ENCODE measurements at places on chromosomes 2 and 18.

GRCh38 chr2:220365023-220365422 is 737.6 kb downstream of the SLC4A3 start:
- DNase-seq: no peak

GRCh38 chr2:215758691-215759090 is 254.7 kb downstream of the MREG start:
- DNase-seq: no peak

- no peak for DNase-seq
These were observed 3.4 kb downstream of the SERPINB2 start for GRCh38 chr18:63890950-63891304.

DNA sequence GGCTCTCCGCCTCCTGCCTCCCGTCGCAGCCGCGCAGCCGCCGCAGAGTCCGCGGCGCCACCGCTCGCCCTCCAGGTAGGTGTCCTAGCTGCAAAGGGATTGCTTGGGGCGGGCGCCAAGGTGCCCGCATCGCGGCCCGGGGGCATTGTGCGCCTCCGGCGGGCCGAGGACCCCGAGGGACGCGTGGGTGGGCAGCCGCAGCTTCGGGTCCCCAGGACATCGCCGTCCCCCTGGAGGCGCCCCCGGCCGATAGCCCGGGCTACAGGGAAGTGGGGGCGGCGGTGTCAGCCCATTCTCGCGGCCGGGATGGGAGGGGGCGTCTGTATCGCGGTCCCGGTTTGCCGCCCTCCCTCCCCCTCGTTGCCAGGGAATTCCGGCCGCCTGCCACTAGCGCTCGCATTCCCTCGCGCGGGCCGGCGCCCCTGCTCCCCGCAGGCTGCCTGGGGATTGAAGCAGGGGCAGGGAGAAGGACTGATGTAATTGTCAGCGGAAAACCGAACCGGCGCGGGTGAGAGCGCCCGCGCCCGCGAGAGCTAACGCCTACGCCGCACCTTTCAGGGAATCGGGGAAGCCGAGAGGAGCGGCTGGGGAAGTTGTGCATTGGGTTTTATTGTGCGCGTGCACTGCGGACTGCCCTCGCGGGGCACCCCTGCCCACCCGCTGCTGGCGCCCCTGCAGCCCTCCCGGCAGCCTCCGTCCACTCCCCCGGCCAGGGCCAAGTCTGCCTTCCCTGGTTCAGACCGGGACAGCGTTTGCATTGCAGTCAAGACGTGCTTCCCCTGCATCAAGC is 483 bp downstream of the OSBPL6 start:
- DNase-seq: no peak

DNA sequence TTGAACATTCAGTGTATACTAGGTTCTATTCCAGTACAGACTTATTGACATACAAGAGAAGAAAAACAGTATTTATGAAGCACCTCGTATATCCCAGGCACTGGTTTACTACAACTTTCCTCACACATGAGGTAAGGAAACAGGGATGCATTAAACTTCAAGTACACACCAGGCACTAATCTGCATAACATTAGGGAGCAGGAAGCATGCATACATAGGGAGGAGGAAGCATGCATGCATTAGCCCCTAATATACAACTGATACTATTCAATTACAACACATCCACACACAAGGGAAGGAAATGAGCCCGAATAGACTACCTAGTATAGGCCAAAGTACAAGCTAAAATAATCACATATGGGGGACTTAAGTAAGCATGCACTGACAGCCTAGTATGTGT is 525.3 kb downstream of the SUCLG1 start:
- no peak for DNase-seq

DNA sequence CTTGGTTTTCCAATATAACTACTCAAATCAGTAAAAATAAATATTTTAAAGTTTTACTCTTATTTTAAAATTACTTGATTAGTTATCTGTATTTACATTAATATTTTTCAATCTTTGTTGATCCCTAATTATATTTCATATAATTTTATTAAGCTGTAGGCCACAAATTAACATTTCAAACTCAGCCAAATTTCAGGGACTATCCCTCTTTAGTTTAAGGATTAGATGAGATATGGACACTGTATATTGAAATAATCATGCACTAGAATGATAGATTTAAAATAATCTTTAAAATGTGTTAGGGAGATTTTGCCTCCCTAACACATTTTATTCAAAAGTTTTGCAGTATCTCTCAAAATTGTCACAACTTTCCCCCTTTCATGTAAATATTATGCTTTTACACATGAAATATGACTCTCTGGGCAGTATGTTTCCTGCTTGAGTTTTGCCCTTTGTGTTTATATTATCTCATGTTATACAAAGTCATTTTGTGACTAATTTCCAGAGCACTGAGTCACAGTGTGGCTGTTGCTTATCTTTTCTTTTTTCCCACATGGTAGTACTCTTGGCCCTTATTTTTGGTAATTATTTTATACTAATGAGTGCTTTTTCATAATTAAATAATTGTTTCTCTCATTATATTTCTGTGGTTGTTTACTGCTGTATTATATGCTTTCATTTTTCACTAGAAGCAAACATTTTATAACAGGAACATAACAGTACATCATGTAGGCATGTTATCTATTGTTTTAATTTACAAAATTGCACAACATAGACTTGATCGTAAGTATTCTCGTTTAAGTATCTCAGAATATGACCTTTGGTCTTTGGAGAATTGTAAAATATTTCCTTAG is 1.2 kb downstream of the TFPI start:
- no peak for DNase-seq

GRCh38 chr2:73870084-73870483 is 22.7 kb upstream of the ACTG2 start:
- no peak for DNase-seq

DNA sequence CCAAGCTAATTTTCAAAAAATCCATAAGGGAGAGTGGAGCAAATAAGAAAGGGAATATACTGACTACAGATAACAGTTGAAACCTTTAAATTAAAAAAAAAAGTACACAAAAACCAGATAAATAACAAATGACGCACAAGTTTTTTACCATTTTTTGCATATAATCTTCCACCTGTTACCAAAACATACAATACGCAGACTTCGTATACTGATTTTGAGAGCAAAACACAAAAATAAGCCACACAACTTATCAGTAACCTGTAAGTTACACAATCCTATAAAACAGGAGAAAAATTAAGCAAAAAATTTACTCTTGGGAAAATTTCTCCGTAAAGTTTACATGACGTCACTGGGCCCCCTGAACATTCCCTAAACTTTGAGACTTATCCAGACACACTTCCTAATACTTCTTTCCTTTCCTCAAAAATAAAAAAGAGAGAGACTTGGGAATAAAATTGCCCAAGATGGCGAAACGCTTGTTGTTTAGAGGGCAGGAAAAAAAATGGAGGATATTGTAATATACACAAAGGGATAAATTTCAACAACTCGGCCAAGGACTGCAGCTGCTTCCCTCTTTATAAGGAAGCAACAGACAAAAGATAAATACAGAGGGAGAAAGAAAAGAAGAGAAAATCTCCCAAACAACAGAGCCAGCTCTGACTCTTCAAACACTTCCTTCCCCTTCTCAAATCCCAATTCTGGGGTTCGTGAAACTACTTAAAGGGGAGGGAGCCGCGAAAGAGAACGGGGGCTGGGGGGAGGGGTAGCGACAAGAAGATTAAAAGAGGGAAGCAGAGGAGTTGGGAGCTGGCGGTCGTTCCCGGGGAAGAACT is 1.6 kb downstream of the BAZ2B start:
- DNase-seq: no peak

GRCh38 chr18:42475157-42475556 is 520.1 kb downstream of the PIK3C3 start:
- no peak for DNase-seq

- DNase-seq: no peak
These were observed 34.2 kb upstream of the ACAA2 start for GRCh38 chr18:49847524-49847923.

DNA sequence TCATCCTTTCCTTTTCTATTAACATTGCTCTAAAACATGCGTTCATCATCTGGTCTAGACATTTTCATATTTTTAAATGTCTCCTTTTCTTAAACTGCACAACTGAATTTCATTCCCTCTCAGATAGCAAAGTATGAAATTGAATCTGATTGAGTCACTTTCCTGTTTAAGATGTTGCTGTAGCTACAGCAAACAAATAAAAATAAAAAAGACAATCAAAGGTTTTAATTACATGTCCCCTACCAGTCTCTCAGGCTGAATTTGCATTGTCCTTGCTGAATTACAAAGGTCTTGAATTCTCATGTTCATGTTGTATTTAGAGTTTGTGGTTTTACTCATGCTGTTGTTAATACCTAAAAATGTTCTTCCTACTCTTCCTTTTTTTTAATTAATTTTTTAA is 537.9 kb upstream of the LRATD1 start:
- no peak for DNase-seq

DNA sequence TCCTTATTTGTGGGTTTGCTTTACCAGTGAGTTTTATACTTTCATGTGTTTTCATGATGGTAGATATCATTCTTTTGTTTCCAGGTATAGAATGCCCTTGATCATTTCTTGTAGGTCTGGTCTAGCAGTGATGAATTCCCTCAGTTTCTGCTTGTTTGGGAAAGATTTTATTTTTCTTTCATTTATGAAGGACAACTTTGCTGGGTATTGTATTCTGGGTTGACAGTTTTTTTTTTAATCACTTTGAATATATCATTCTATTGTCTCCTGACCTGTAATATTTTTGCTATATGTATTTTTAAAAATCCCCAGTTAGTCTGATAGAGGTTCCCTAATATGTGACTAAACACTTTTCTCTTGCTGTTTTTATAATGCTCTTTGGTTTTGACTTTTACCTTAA is 58.3 kb upstream of the GALNT3 start:
- no peak for DNase-seq

GRCh38 chr18:11149441-11150270 is at the start of gene PIEZO2:
Gene PIEZO2 (minus strand): TSS chr18:11149569. CDS start chr18:11148588, 981 bp downstream.
- DNase-seq: no peak

DNA sequence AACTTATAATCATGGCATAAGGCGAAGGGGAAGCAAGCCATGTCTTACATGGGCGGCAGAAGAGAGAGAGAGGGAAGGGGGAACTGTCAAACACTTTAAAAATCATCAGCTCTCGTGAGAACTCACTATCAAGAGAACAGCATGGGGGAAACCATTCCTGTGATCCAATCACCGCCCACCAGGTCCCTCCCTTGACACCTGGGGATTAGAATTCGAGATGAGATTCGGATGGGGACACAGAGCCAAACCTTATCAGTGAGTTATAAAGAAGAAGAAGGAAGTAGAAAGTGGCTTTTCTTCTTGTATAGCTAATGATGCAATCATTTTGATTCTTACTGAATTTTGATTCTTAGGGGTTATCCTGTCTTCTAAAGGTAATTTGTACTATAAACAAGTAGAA is 51.4 kb downstream of the SMCHD1 start:
- DNase-seq: no peak

DNA sequence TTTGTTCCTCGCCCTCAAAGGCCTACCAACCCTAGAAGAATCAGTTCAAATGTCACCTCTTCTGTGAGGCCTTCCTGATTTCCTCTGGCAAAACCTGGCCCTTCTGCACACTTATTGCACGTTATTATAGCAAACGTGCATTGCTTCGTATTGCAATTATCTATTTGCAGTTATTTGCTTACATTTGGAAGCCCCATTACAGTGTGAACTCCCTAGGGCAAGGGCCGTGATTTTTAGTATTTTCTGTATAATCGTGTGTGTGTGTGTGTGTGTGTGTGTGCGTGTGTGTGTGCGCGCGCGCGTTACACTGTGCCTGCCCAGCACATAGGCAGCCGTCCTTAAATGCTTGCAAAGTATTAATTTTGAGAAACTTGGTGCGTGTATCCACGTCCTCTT is 460 bp upstream of the SEMA4F start:
- no peak for DNase-seq

GRCh38 chr18:63528863-63529492 is 13.2 kb upstream of the SERPINB12 start:
- no peak for DNase-seq

- no peak for DNase-seq
These were observed 70.7 kb downstream of the NCK2 start for GRCh38 chr2:105815401-105815800.

Measured in CD4-positive, alpha-beta T cell treated with Interleukin-1 beta for 1 hour (primary cell).